HepG2 (cell line): ENCODE measurements at places on chromosomes 12 and 14. TPM values are rescaled to one million over a fixed set of nuclear protein-coding genes. Genes with fewer than 3 reads are reported as not detected.

RD3L gene
- not detected in 2 replicates for total RNA-seq

P3H3 gene
- 7.9 and 20.5 TPM in 2 replicates for total RNA-seq

MYF6 gene
- not detected in 2 replicates for total RNA-seq

FAM90A1 gene
- not detected in 2 replicates for total RNA-seq

LALBA gene
- total RNA-seq, result not detected in 2 replicates

TAS2R14 gene
- total RNA-seq, result 0.32 and 2.3 TPM in 2 replicates

NTS gene
- total RNA-seq, result 0.13 TPM in 1 of 2 replicates, not detected in the other

DNAJC22 gene
- 23.0 and 31.7 TPM in 2 replicates for total RNA-seq

TAS2R13 gene
- total RNA-seq, result 0.46 and 1.3 TPM in 2 replicates

NELL2 gene
- total RNA-seq, result 0.11 TPM in 1 of 2 replicates, not detected in the other

DDX54 gene
- total RNA-seq, result 45.1 and 59.7 TPM in 2 replicates

KRT81 gene
- not detected in 2 replicates for total RNA-seq

PMCH gene
- total RNA-seq, result not detected in 2 replicates

NANOG gene
- 0.24 TPM in 1 of 2 replicates, not detected in the other for total RNA-seq

KRT78 gene
- total RNA-seq, result not detected in 2 replicates

CNTN1 gene
- total RNA-seq, result 0.07 and 0.29 TPM in 2 replicates

KIF5A gene
- 1.1 and 1.6 TPM in 2 replicates for total RNA-seq

PAPOLA gene
- 103 and 179 TPM in 2 replicates for total RNA-seq
